Activated naive CD4-positive, alpha-beta T cell (primary cell): ENCODE measurements at places on chromosomes 4 and X.

DNA sequence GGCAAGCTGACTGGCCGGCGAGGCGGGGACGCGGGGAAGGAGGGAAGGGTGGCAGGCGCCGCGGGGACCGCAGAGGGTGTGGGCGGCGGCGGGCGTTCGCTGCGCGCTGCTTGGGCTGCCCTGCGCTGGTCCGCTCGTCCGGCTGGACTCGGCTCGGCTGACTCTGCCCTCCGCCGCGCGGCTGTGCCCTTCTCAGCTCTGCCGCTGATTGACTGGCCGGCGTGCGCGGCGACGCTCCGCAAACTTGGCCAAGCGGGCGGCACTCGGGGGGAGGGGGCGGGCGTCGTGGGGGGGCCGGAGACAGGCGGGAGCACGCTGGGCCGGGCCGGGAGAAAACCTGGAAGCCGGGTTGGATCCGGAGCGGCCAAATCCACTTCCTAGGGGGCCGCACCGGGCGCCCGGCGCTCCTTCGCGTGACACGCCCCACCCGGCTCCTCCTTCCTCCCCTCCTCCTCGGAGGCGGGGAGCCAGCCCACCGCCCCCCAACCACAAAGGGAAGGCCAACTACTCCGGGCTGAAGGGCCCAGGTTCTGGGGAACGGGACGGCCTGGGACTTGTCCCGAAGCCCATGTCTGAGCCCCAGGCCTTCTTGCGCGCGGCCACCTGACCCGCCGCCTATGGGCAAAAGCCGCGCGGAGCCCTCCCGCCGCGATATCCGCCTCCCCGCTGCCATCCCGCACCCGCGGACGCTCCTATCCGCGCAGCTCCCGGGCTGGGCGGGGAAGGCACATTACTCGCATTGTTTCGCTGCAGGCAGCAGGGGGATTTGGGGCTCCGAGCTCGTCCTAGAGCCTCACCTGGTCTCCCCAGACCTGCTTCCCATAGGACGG lies at the start of gene GPC4:
TSS of gene GPC4 (minus strand) at position 214 of the 830 bp plus-strand sequence. CDS start 524 bp downstream, outside the sequence.
- no peak for DNase-seq

GRCh38 chrX:83469551-83469950 lies 38.5 kb upstream of the POU3F4 start:
- DNase-seq = no peak

DNA sequence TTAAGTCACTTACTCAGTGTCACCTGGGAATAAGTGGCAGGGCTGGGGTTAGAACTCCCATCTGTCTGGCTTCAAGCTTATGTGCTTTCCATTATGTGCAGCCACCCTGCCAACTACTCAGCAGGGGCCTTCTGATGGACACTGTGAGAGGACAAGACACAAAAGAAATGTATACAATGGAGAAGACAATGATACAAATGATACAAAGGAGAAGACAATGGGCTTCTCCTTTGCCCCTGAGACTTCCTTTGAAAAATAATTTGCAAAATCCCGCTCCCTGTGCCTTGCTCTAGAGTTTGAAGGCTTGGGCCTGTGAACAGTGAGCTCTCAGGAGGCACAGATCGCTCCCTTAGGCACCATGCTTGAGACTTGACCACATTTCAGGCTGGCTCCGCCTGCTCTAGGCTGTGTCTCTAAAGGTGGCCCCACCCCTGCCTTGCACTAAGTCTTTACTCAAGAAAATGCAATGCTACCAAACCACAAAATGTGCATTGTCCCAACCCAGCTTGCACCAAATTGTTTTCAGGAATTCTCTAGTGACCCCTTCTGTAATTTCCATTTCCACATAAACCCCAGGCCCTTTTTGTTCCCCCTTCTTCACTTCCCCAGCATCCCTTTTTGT lies 27.1 kb upstream of the STX18 start:
- no peak for DNase-seq

GRCh38 chr4:7812231-7812857 lies 127.3 kb downstream of the AFAP1 start:
- no peak for DNase-seq

DNA sequence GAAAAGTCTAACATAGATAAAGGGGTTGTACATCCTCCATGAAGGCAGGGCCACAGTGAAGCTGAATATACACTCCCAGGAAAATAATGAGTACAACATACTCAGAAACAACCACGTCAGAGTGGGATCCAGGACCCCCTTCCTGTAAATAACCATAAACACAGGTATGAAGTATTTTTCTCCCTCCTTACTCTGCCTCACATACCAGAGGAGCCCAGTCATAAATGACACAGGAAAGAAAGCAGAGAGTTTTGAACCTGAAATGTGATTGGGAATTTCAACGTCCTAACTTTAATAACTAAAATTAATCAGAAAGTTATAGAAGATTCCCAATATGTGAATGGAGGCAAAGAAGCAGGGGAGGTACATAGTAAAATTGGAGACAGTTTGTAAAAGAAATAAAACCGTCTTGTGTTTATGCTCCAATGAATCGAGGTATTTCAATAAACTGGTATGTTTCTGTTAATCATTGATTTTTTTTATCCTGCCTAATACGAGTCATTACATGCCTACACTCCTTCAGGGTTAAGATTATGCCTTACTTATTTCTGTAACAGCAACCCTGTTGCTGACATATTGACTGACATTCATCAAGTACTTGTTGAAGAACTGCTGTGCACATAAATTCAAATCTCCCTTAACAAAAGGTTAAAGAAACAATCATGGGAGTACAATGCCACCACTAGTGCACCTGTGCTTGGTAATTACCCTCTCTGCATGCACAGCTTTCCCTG lies 431.3 kb downstream of the KCNIP4 start:
- no peak for DNase-seq

DNA sequence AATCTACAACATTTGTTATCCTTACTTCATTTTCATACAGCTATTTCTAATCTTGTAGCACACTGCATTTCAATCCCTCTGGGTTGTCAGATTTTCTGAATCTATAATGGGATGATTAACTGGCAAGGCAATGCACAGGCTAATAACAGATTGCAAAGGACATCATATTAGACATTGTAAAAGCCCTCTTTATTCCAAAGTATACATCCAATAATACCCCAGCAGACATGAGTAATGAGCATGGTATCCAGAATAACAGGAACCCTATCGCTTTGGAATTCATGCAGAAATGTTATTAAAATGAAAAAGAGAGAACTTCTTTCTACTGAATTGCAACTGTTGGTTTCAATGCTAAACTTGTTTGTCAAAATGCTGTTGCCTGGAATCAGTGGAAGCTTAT lies 122.9 kb downstream of the C4orf33 start:
- no peak for DNase-seq

GRCh38 chr4:153527690-153528089 lies 61.5 kb downstream of the TMEM131L start:
- DNase-seq = no peak

DNA sequence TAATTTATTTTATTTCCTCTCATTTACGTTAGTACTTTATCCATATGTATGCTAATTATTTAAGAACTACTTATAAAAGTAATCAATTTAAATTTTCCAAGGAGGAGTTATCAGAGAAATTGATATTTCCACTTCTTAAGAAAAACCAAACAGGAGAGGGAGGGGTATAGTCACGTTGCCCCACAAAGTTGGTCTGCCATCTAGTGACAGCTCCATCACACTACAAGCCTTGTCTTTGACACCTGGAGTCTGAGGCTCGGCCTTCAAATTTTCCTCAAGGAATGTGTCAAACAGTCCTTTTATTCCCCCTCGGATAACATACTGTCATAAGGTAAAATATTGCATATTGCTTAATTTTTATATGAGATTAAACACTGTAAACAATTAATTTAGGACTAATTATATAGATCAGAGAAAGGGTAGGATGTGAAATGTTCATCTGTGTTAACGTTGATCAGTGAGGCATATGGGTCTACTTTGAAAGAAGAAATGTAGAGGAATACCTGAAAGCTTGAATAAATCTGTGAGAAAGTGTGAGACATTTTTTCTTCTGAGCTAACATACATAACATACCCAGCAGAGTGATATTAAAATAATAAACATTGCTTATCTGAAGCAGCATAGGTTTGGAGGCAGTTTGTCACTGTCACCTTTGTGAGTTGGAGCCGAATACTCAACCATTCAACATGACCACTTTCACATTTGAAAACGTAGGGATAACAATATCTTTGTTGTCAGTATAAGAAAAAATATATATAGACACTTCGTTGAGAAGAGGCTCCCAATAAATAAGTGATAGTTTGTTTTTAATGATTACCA lies 114.4 kb downstream of the GLRA3 start:
- no peak for DNase-seq
